Activated naive CD8-positive, alpha-beta T cell treated with anti-CD3 and anti-CD28 coated beads for 36 hours (primary cell): ENCODE measurements at places on chromosomes 5 and 9. TPM values are rescaled to one million over a fixed set of nuclear protein-coding genes. Genes with fewer than 3 reads are reported as not detected.

GRCh38 chr9:85610074-85610860, 131.5 kb downstream of the AGTPBP1 start:
- peak; percentile 27 for DNase-seq

SPATA6L gene
- 0.44 TPM for total RNA-seq

DNA sequence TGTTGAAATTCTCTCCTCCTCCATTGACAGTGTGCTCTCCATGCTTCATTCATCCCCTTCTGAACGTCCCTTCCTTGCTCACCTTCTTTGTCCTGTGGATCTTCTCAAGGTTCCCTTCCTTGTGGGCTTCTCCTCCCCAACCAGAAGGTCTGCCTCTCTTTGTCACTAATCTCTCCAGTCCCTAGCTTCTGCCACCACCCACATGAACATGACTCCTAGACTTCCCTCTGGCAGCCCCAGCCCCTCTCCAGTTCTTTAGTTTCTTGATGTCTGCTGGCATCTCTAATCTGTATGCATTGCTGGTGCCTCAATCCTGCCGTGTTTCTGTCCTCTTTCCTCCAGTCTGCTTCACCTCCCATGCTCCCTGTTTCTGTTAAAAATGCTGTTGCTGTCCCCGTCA, 79.3 kb downstream of the ARHGAP26 start:
- DNase-seq, result no peak

- peak; percentile 16 for DNase-seq
Measured at GRCh38 chr5:43389679-43390329, 22.4 kb downstream of the CCL28 start.

GRCh38 chr5:170552621-170553115, 48.8 kb downstream of the KCNIP1 start:
- no peak for DNase-seq

OR13F1 gene
- not detected for total RNA-seq

LCN12 gene
- 1.2 TPM for total RNA-seq

DNA sequence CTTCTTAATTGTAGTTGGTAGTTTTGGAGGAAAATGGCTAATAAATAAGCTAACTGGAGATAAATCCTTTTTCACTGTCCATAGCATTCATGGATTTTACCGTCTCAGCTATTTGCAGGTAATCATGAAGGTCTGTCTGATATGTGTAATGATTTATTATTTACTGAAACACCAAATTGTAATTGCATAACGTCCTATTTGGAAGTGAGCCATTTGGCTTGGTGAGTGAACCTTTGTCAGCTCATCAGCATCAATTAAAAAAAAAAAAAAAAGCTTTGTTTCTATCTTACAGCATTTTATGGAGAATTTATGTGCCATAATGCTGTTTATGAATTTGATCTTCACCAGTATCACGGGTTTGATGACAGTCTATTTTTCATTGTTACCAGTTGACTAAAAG, 20.2 kb downstream of the RECK start:
- DNase-seq, result no peak
